ENCODE measurements at places on chromosomes 2 and 18.

DNA sequence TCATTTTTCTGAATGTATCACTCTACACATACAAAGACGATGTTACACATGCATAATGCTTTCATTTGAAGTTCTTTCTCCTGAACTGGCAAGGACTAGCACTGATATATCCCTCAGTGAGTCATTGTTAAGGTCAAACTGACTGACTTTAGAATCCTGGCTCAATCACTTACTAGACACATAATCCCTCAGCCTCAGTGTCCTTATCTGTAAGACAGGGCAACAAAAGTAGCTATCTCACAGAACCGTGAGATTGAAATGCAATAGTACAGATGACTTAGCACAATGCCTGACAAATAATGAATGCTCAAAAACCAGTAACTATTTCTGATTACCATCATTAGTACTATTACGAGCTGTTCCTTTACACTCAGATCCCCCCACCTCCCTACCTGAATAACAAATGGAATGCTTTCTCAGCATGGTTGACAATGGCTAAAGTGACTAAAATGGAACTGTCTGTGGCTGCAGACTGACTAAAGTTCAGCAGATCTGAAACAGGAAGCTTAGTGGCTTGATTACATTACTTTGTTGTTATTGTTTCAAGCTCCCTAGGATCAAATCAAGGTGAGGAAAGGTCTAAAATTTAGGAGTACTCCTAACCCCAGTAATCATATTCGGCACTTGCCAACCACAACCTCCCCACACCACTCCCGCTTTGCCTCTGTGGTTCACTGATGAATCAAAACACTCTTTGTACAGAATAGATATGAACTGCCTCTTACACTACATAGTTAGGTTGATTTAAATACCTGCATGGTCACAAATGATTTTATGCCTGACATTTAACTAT is 35.8 kb upstream of the CACNB4 start:
- DNase-seq, result no peak

DNA sequence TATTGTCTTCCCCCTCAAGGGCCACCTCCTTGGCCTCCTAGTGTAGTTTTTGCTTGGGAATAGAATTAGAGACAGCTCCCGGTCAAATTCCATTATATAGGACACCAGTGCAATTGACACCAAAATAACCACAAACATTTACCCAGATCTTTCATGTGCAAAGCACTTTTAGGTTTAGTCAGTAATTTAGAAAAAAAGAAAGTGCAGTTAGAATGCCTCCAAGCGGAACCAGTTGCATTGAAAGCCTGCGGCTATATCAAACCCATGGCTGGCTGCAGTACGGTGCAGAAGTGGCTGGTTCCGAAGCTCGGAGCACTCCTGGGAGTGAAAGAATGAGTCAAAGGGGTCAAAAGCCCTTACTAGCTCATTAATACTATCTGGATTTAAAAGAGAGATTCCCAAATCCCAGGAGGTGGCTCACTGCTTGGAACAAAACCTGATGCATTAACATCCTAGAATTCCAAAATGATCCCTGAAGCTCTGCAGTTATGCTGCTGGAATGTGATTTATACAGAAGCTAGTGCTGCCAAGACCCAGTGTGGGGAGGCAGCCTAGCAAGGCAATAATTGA is 432.2 kb upstream of the KLHL29 start:
- DNase-seq, result no peak

DNA sequence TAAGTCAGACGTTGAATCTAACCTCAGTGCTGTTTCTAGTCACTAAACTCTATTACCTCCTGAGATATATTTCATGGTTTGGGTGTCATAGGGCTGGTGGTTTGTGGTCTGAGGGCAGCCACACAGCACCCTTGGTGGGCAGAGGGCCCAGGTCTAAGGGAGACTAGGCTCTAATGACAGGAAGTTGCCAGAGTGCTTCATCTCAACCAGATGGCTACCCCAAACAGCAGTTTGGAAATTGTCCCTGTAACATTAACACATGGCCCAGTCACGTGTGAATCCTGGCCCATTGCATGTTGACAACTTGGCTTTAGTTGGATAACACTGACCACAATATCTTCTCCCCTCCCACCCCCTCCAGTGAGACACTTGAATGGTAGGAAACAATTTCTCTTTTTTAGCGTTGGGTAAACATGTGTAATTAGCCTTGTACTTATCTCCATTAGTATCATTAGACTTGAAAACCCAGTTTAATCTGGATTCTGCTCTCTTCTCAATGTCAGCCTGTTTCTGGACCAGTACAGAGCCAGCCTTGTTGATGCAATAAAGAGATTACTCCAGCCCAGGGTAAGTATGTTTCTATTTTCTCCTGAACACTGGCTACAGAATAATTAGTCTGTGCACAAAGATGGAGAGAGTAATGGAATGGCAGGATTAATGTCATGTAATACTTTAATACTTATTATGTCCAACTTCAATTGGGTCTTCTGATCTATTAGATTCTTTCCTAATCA is 187.8 kb upstream of the SIX3 start:
- DNase-seq, result no peak

DNA sequence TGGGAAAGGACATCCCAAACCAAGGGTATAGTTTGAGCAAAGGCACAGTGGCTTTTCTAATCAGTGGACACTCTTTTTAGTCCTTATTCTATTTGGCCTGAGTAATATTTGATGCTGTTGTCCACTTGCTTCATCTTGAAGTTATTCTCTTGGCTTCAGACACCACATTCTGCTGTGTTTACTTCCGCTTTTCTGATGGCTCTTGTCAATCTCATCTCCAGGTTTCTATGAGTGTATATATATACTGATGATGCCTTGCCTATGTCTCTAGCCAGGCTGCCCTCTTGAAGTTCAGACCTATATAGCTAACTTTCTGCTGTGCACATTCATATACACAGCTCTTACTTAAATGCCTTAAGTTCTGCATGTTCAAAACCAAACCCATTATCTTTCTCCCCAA is 83.1 kb downstream of the EFEMP1 start:
- no peak for DNase-seq

DNA sequence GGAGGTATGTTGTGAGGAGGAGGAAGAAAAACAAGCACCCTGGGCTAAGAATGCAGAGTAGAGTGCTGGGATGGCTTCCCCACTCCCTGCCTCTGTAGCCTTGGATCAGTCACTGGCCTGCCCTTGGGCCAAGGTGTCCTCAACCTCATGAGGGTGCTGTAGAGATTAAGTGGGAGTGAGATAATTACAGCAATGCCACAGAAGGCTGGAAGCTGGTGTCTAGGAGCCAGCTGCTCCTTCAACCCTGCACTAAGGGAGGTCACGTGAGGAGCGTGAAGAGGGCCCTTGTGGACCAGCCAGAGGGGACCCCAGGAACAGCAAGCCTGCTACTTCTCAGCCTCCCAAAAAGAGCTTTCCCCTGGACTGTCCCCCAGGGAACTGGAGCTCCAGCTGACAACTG is 95.2 kb downstream of the TTC32 start:
- DNase-seq, result no peak

DNA sequence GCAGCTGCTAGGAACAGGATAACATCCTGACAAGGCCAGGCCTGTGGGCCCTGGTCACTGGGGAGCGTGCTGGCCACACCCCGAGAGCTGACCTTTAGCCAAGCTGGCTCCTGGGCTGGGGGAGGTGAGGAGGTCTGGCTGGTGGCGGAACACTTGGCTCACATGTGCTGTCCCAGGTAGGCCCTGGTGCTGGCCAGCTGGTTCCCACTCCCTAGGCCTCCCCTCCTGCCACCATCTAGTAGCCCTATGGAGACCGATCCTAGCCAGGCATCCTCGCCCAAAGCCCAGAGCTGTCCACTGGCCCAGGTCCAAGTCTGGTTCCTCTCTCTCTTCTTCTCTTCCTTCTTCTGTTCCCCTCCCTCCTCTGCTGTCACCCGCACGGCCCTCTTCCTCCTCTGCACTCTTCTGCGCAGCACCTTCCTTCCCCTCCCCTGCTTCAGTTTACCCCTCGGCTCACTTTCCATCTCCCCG is 52.4 kb downstream of the TNS1 start:
- no peak for DNase-seq

DNA sequence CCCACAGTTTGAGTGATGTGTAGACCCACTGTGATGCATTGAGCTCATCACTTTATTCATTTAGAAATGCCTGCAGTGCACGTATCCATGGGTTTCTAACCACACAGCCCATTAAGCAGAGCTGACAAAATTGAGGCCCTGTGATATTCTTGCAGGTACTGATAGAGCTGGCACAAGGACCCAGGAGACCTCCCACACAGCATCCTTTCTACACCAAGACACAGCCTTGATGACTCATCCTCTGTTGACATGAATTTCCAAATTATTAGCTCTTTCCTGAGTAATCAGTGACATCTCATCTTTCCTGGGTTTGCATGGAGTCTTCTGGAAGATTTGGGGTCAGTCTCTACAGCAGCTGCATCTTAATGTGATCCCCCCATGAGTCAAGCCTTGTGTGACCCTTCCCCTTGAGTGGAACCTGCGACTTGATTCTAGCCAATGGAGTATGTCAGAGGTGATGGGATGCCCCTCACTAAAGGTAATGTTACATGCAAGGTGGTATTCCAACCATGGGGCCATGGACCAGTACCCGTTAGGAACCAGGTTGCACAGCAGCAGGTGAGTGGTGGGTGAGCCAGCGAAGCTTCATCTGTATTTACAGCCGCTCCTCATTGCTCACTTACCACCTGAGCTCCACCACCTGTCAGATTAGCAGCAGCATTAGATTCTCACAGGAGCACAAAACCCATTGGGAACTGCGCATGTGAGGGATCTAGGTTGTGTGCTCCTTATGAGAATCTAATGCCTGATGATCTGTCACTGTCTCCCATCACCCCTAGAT is 181.1 kb upstream of the ARL4C start:
- no peak for DNase-seq

GRCh38 chr2:161905389-161906046 is 168.5 kb downstream of the DPP4 start:
- DNase-seq, result no peak

- no peak for DNase-seq
These were observed 92.3 kb downstream of the LYPD1 start for GRCh38 chr2:132577686-132578085.

DNA sequence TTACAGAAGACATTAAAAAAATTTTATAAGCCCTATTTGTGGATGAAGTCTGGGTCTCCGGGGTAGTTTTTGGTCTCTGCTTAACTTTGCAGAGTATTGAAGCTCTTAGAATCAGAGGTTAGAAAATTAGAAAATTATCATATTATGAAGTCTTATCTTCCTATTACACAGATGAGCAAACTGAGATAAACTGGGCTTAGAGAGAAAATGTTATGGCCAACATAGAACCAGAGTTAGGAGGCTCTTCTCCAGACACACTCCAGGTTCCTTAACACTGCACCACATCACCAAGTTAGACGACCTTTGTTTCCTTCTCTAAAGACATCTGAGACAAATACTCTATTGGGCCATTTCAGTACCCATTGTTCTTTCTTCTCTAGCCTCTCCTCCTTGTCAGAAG is 36.7 kb upstream of the NEB start:
- no peak for DNase-seq

- DNase-seq, result no peak
These were observed 367.6 kb downstream of the TXNL1 start for GRCh38 chr18:56270671-56271250.

GRCh38 chr2:205129531-205129930 is 552.8 kb upstream of the NRP2 start:
- DNase-seq, result no peak

DNA sequence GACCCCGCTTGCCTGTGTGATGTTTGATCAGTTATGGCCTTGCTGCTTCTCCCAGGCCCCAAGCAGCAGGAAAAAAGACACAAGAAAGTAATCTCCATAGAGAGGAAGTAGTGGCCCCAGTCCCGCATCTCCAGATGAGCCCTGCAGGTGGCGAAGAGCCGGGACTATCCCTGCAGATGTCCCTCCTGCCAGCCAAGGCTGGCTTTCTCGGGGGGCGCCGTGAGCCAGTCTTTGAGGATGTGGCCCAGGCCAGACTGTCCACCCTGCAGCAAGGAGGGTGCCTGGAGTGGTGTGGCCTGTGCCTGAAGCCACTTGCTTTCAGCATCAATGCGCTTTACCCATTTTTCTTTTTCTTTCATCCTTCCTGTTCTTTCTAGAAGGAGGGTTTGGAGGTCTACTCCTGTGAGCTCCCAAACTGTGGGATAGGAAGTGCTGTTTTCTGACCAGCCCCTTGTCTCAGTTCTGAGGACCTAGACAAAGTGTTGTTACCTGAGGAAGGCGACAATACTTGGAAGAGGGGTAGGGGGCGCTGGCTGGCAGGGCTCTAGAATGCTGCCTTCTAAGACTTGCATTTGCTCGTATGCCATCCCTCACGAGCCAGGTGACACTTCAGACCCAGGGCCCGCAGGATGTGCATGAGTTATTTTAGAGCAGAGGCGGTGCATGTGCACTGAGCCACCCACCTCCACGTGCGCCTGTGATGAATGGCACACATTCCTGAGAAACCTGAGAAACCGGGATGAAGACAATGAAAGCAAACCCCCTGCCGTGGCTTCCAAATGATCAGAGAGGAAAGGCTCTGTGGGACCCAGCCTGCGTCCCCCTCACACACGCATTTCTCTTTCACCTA is 255.8 kb downstream of the FBXO15 start:
- DNase-seq, result peak; percentile 73

DNA sequence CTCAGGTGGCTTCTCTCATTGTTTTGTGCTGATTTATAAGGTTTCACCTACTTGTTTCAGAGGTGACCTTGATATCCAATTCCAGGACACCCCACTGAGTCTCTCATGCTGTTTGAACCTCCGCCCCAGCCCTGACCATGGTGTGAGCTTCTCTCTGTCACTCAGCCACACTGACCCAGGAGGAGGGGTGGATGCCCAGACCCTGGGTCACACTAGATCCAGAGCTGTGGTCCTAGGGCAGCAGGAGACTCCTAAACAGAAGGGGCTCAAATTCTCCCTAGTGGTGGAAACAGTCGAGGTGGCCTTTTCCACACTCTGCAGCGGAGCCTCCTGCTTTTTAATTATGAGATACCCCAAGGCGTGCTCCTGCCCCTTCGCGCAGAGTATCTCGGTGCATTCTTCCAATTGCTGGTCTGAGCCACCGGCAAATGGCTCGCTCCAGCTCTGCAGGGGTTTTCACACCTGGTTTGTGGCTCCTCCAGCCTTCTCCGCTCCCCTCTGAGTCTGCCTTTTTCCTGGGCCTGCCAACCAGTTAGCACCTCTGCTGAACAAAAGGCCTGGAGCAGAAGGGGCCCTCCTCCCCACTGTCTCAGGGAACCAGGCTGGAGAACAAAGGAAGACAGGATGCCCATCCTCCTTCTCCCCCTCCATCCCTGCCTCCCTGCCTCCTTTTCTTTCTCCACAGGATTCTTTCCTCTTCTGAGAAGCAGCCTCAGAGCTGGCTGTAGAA is 147.3 kb upstream of the SPRED2 start:
- DNase-seq, result no peak

GRCh38 chr2:133247631-133248030 is 320.6 kb downstream of the NCKAP5 start:
- no peak for DNase-seq

- DNase-seq, result no peak
These were observed 421.1 kb upstream of the CELF4 start for GRCh38 chr18:37986665-37987064.

- no peak for DNase-seq
These were observed 2.5 kb upstream of the ICOS start for GRCh38 chr2:203934041-203934492.

- no peak for DNase-seq
These were observed 202.1 kb upstream of the HS6ST1 start for GRCh38 chr2:128520791-128521190.

- DNase-seq, result no peak
These were observed 143.5 kb downstream of the B3GNT2 start for GRCh38 chr2:62339413-62339812.

GRCh38 chr2:191703079-191703725 is 25.3 kb downstream of the NABP1 start:
- DNase-seq, result no peak
